ENCODE measurements at places on chromosomes 1 and 21.
A peak's percentile ranks its signal among the peaks of the same experiment; 100 is the strongest.

- no peak for DNase-seq
These were observed 43.0 kb upstream of the EGLN1 start for GRCh38 chr1:231465051-231465450.

GRCh38 chr1:163315773-163316374, 5.9 kb upstream of the NUF2 start:
- DNase-seq, result peak; percentile 33

DNA sequence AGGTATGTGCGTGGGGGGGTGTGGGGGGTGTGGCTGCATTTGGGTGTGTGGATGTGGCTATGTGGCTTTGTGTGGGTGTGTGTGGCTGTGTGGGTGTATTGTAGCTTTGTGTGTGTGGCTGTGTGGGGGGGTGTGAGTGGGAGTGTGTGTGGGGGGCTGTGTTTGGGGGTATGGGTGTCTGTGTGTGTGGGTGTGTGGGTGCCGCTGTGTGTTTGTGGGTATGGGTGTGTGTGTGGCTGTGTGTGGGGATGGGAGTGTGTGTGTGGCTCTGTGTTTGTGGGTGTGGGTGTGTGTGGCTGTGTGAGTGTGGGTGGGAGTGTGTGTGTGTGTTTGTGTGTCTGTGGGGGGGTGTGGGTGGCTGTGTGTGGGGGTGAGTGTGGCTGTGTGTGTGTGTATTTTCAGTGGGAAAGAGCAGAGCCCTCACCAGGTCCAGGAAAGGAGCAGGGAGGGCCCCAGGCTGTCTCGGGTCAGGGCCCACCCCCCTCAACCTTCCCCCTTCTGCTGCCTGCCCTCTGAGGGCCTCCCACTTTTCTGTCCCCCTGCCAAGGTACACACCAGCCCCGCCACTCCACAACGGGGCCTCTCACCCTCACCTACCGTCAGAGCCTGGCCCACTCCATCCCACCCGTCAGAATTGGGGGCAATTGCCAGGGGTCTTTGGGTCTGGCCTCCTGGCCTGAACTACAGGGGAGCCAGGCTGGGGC, 1.9 kb upstream of the COL8A2 start:
- no peak for DNase-seq

GRCh38 chr21:43034101-43034500, 41.5 kb downstream of the CBS start:
- DNase-seq, result no peak

DNA sequence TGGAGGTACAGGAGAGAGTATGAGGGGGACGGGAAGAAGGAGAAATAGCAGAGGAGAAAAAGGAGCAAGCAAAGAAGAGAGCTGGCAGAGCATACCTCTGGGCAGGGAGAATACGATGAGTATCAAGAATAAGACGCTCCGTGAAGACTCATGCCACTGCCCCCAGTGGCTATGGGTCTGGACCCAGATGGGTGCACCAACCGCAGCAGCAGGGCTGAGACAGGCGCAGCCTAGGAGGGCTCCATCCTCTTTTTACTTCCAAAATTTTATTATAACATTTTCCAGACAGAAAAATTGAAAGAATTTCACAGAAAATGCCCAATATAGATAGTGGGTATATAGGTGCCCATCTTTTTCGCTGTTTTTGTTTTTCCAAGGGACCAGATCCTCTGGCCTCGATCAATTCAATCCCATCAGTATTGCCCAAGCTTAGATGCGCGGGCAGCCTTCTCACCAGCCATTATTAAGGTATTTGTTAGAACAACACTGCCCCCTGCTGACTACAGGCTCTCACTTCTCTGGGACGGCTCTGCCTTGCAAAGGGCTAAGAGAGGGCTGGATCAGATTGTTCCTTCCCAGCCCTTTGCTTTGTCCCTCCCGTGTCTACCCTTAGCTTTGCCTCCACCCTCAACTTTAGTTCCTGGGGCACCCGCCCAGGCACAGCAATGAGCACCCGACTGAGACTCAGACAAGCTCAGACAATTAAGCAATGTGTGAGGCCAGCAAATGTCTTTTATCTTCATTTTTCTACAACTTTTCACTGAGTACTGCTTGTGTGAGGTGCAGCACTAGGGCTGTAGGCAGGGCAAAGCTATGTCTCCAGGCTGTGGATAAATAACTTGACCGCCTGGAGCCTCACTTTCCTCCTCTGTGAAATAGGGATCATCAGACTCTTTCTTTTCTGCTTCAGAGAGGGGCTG, 17.5 kb upstream of the CAMK1G start:
- DNase-seq, result peak; percentile 62

GRCh38 chr1:40232444-40232843, 15.3 kb upstream of the TMCO2 start:
- DNase-seq, result no peak

GRCh38 chr1:58585581-58586151, 8.6 kb upstream of the TACSTD2 start:
- no peak for DNase-seq

- DNase-seq, result no peak
These were observed 91.5 kb downstream of the TENT5C start for GRCh38 chr1:117697220-117697781.

DNA sequence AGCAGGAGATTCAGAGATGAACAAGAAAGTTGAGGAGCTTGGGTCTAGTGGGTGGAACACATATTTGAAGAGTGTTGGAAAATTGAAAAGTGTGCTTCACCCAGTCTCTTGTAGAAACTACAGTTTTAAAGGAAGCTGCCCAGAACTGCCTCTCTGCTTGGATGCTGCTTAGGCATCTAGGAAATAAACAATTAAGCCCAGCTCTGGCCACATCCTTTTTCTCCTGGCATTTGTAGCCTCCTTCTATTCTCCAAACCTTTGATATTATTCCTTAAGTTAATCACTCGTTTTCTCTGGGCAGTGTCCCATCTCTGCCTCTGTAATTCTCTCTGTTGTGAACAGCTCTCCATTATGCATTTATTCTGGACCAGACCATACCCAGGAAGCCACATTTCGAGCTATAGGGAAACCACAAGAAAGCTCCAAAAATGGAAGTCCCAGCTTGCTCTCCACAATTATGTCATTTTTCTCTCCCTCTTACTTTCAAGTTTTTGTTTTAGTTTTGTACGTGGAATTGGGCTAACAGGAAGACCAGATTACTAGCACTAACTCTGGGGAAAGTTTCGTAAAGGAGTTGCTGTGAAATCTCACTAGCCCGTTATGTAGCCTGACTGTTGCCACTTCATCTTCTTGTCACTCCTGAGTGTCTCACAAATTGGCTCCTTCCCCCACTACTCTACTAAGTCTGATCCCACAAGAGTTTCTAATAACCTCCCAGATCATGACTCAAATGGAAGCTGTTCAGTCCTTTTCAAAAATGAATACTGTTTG, 102.2 kb downstream of the NTMT2 start:
- DNase-seq, result no peak

DNA sequence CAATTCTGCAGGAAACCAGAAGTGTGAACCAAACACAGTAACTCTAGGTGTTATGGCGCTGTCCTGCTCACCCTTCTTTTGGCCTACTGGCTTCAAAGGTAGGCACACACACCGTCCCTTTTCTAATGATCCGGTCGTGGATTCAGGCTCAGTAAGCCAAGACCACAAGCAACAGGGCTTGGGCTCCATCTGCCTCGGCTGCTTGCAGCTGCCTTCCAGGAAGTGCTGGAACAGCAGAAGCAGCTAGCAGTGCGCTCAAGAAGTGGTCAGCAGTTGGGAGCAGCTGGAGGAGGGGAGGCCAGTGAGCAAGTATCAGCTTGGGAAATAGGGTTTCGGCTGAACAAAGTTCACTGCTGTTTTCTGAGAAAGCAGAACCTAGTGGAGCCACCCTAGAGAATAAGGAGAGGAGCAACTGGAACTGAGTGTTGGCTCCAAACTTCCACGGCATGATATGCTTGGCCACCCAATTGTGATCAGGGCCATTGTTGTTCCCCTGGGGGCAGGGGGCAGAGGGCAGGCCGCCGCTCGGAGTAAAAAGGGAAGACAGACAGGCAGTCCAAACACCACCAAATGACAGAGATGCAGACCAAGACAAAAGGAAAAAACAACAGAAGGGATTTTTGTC, 173.4 kb downstream of the TOMM20 start:
- DNase-seq, result no peak

DNA sequence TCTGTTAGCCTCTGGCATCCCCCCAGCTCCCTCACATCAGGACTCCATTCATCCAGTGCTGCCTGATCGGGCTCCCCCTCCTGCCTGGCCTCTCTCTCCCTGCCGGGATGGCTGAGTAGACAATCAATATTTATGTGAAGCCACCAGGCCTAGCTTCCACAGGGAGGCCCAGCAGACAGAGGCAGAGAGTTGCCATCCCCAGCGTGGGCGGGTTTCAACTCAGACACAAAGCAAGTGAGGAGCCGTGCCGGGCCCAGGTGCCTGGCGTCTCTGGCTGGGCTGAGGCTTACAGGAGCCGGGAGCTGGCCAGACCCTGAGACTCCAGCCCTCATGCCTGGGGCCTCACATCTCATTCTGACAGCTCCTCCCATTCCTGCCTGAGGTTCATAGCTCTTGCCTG, 34.5 kb upstream of the ATP2B4 start:
- DNase-seq, result no peak

DNA sequence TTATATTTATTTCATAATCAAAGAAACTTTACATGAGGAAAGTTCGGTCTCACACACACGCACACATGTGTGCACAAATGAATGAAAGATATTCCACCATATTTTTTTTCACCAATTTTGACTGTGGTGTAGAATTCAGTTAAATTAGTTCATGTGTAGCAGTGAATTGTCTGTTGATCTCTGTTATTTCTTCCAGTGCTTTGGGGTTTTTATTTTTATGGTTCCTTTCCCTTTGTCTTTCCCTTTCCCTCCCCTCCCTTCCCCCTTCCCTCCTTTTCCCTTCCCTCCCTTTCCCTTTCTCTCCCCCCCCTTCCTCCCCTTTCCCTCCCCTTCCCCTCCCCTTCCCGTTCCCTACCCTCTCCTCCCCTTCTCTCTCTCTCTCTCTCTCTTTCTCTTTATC, 8.9 kb downstream of the RYR2 start:
- no peak for DNase-seq

DNA sequence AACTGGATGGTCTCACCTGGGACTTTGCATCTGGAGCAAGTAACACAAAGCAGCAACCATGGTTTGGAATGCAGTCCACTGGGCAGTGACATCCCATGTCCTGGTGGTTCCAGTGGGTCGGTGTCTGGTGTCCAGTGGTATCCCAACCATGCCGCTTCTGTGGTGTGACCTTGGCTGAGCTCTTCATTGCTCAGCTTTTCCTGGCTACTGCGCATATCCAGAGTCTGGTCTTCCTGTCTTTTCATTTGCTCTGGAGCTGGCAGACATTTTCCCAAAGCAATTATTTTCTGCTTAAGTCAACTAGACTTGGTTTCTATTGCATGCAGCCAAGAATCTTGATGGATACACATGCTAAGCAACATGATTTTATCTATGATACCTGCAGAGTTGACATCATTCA, 28.4 kb upstream of the CD2 start:
- DNase-seq, result no peak

GRCh38 chr1:200619894-200620272, 668 bp downstream of the KIF14 start:
- DNase-seq, result no peak

- no peak for DNase-seq
These were observed 169.3 kb upstream of the USP25 start for GRCh38 chr21:15560383-15561056.

DNA sequence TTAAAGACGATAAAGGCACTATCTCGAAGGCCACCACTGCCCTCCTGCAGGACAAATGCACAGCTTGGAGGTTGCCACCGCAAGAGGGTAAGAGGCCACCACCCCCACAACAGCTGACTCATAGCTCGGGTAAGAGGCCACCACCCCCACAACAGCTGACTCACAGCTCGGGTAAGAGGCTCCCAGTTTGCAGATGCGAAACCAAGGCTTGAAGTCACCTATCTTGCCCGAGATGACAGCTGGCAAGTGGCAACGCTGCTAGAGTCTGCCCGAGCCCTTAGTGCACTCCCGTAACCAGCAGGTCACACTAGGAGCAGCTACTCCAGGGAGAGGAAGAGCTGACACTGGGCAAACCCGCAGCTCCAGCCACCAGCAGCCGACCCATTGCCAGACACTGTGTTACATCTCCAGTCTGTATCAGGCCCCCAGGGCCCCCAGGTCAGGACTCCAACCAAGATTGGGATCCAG, 17.1 kb upstream of the SPSB1 start:
- DNase-seq, result no peak

- no peak for DNase-seq
These were observed 16.2 kb upstream of the MPL start for GRCh38 chr1:43321331-43321891.

DNA sequence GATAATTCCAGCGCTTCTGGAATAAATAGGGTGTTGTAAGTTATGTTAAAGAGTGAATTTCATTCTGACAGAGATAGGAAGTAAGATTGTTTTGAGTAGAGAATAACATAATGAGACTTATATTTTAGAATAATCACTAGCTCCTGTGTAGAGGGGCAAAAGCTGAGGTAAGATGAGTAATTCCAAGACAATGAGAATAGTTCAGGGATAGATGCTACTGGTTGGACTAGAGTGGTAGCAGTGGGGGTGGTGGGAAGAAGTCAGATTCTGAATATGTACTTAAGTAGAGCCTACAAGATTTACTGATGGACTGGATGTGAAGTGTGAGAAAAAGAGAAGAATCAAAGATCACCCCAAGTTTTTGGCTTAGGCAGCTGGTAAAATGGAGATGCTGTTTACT, 23.3 kb upstream of the MOV10 start:
- DNase-seq, result no peak

DNA sequence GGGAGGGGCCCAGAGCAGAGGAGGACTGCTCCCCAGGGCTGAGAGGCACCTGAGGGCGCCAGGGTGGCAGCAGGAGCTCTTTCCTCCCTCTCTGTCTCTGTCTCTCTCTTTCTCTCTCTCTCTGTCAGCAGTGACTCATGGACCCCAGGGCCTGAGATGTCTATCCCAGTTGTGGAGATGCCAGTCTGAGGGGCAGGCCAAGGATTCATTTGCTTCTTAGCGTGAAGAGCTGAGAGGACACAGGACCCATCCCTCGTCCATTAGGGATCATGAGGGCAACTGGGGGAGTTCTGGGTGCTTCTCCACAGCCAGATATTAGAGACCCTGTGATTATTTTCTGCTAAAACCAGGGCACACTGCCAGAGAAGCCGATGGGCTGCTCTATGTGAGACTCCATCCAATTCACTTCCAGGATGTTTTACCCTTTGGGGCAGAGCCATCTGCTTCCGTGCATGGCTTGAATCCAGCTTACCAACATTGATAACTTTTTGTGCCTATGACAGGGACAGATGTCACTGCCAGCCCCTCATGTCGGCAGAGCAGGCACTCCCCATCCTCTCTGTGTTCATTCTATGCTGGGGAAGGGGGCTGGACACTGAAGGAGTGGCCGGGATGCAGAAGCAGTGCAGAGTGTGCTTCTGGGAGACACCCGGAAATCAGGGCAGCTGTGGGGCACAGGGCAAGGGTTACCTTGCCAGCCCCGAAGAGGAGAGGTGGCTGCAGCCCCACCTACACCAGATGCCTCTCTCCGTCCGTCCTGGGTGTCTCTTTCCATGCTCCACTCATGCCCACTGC, 4.1 kb upstream of the PCBP3 start:
- DNase-seq, result no peak

GRCh38 chr1:25908161-25908560, 1.9 kb upstream of the STMN1 start:
- DNase-seq, result no peak

- DNase-seq, result no peak
These were observed 15.4 kb downstream of the COL16A1 start for GRCh38 chr1:31688233-31688918.

- DNase-seq, result no peak
These were observed 4.5 kb downstream of the HSPB7 start for GRCh38 chr1:16013220-16013907.

GRCh38 chr1:114468710-114469468, 42.1 kb downstream of the TRIM33 start:
- DNase-seq, result no peak

GRCh38 chr1:189619682-189620332, 857.9 kb downstream of the BRINP3 start:
- peak; percentile 52 for DNase-seq

- no peak for DNase-seq
These were observed 16.0 kb downstream of the MORN1 start for GRCh38 chr1:2375246-2375922.

Measured in smooth muscle cell of the brain vasculature (primary cell).